ELR (cell line): ENCODE measurements at places on chromosomes 2 and 18.

GRCh38 chr2:169395821-169396374 lies 33.6 kb upstream of the LRP2 start:
- DNase-seq, result no peak

DNA sequence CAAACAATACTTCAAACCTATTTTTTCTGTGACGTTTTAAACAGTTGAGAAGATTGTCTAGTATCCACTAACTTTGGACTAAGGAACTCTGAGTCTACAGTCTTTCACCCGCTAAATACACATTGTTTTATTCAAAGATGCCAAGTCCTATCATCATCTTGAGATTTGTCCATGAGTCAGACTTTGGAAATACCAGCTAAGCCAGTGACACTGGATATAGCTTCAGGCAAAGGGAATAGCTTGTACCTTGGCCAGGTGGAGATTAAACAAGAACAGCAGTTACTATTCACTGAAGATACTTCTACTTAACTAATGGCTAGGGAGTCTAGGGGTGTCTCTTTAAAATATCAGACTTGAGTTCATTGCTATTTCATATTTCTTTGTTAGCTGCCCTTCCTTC lies 137.5 kb downstream of the COMMD1 start:
- DNase-seq, result peak; percentile 13

DNA sequence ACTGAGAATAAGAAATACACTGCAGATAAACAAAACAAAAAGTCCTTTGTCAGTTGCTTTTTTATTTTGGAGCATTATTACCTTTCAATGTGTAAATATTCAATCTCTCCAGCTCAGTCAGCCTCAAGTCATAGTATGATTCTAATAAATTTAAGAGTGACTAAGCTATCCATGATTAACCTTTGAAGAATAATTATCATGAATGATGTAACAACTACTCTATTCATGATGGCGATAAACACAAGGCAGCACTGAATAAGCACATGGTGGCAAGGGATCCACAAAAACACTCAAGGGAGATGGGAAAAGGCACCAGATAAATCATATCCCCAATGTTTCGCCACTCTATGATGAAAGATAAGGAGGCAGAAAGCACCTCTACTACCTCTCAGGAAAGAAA lies 67.0 kb downstream of the MAP4K3 start:
- peak; percentile 34 for DNase-seq

DNA sequence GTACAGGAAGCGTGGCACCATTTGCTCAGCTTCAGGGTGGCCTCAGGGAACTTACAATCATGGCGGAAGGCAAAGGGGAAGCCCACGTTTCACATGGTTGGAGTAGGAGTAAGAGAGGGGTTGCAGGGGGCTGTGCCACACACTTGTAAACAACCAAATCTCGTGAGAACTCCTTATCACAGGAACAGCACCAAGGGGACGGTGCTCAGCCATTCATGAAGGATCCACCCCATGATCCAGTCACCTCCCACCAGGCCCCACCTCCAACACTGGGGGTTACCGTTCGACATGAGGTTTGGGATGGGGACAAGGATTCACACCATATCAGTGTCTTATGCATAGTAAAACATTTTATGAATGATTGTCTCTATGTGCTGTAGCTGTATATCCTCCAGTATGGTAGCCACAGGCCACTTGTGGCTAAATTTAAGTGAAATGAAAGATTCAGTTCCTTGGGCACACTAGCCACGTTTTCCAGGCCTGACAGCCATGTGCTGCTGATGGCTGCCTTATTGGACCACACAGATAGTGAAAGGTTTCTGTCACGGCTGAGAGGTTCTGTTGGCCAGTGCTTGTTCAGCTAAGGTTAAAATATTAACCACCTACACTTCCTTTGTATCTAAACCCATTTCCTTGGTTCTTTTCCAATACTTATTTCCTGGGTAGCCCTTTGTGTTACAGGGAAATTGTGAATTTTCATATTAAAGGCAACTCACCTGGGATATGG lies 77.3 kb downstream of the AGAP1 start:
- no peak for DNase-seq

DNA sequence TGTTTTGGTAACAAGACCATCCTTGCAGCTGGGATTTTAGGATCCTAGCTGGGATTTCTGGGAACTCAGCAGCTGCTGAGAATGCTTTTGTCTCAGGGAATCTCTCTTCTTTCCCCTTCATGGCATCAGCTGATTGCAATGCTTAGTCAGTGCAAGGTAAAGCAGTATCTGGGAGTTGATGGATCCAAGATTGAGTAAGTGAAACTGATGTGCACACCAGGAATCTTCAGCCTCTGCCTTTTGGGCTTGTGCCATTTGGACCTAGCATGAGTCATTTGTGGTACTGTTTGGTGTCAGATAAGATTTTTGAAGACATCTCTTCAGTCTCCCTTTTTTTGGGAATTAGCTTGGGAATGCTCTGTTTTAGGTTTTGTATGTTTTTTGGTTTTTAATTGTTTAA lies 363.3 kb upstream of the TFPI start:
- DNase-seq, result peak; percentile 34

GRCh38 chr2:109216332-109216731 lies 87.3 kb downstream of the SH3RF3 start:
- DNase-seq, result no peak

- no peak for DNase-seq
These were observed 9.6 kb upstream of the NT5C1B start for GRCh38 chr2:18598848-18599484.
